Posterior vena cava (tissue), 2 donors: ENCODE measurements at places on chromosomes 6 and 20. TPM values are rescaled to one million over a fixed set of nuclear protein-coding genes. Genes with fewer than 3 reads are reported as not detected.

DNA sequence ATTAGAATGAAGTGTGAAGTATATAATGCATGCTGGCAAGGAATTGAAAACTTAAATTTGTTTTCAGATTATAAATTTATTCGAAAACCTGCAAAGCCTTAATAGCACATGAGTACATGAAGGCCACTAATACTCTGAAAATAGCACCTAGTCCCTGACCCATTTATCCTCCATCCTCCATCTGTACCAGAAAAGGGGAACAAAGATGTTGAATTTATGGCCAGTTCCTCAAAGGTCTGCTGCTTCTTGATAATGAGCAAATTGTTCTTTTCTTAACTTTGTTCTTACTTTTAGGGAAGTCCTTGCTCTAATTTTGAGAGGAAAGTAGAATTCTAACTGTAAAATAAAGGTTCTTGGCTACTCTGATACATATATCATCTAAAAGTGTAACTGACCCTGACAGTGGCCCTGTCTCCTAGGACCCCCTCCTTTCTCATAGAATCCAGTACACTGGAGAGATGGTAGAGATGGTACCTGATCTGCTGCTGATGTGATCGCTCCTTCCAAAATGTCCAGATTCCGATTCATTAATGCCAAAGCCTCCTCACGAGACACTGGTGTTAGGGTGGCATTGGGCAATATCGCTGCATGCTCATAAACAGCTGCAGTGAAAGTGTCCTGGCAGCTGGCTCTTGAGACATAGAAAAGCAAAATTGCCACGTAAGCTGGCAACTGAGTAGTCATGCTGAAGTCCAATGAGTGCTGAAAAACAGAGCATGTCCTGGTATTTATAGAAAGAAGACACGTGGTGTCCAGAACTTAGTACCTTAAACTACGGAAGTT is at the start of gene VNN1:
TSS of gene VNN1 (minus strand) at position 704 of the 783 bp plus-strand sequence. CDS start at position 684, 20 bp downstream.
- no peak for DNase-seq

FOXC1 gene
- 27.6 TPM for total RNA-seq

NUP43 gene
- 24.8 TPM for total RNA-seq

DNA sequence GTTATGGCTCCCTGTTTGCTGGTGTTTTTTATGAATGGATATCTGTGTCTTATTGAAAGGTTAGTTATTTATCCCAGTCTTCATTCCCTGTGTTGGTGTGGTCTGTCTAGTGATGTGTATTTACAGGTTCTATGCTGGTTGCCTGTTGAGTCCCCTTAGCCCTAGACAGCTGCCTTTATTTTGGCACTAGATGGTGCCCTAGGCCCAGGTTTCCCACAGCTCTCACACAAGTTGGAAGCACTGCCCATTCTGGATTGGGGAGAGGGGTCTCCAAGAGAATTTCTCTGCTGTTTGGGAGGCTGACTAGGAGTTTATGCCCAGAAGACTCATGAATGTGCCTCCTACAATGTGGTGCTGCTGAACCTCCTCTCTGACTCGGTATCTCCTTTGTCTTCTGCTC is 12.4 kb downstream of the GRM1 start:
- DNase-seq = no peak

- no peak for DNase-seq
Observed at GRCh38 chr6:112284603-112285002, 30.2 kb upstream of the LAMA4 start.

- no peak for DNase-seq
Observed at GRCh38 chr20:36684747-36685146, 38.8 kb upstream of the SLA2 start.

GRCh38 chr6:33670971-33671743 is 40.3 kb downstream of the UQCC2 start:
- DNase-seq = no peak

- peak; percentile 91 for DNase-seq
Observed at GRCh38 chr6:137811121-137811915, 55.7 kb upstream of the TNFAIP3 start.

OPRM1 gene
- not detected for total RNA-seq

GSTA1 gene
- total RNA-seq = not detected

- no peak for DNase-seq
Observed at GRCh38 chr20:34544109-34544796, 14.3 kb upstream of the MAP1LC3A start.

DNA sequence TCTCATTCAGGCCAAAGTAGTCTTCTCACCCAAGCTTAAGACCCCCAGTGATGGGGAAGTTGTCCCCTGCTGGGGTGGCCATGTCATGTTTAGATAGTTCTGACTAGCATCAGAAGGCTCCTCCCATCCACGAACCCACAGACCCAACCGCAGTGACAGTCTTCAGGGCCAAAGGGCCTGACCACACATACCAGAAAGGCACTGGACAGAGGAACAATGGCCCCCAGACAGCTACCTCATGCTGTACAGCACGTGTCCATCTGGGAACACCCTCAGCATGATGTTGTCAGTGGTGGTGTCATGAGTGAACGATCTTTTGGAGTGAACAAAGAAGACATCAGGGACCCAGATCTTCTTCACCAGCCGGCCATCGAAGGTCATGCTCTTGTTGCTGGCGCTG is 46.3 kb downstream of the GABRR2 start:
- no peak for DNase-seq

GRCh38 chr6:146909886-146910285 is 294.3 kb upstream of the STXBP5 start:
- no peak for DNase-seq

DEFB124 gene
- total RNA-seq = 2.9 TPM

- DNase-seq = no peak
Observed at GRCh38 chr6:116417661-116418060, 43.5 kb upstream of the CALHM6 start.

DNA sequence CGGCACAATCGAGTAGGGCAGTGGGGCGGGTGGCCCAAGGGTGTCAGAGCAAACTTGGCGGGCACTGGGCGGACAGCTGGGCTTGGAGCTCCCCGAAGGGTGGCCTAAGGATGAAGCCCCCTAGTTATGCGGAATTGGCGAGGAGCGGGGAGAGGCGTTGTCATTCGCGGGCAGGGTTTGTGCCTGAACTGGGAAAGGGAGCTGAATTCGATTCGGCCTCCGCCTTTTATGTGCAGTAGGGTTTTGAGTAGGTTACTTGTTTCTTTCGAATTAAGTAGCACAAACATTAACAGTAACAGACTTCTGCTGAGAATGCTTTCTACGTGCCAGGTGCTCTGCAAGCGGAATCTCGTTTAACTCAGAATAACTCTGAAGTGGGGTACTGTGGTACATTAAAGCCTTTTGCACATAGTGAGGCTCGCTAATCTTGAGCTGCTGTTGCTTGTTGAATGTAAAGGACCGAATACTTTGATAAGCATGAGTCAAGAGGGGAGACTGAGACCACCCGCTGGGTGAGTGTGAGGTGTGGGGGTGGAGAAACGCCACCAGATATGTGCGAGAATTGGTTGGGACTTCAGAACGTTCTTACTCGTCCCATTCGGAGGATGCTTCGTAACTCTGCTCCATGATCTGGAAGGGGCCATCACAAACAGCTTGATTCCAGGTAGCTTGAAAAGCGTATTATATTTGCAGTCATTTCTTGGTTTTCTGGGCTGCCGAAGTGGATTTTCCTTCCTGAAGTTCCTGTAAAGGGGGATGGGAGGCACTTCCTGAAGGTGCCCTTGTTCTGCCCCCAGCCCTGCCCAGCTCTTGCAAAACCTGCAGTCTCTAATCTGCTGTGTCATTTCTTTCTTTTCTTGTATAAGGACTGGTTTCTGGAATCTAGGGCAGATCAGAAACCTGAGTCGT is 833 bp downstream of the RAB5IF start:
- no peak for DNase-seq

CASS4 gene
- total RNA-seq = 1.2 TPM

SLC22A16 gene
- total RNA-seq = 1.6 TPM

GRCh38 chr20:53578492-53579222 is 15.0 kb downstream of the ZNF217 start:
- DNase-seq = peak; percentile 4

OOEP gene
- total RNA-seq = not detected

- no peak for DNase-seq
Observed at GRCh38 chr6:147201885-147202515, 2.2 kb upstream of the STXBP5 start.

- DNase-seq = no peak
Observed at GRCh38 chr6:164151161-164152120, 736.9 kb downstream of the QKI start.

DNA sequence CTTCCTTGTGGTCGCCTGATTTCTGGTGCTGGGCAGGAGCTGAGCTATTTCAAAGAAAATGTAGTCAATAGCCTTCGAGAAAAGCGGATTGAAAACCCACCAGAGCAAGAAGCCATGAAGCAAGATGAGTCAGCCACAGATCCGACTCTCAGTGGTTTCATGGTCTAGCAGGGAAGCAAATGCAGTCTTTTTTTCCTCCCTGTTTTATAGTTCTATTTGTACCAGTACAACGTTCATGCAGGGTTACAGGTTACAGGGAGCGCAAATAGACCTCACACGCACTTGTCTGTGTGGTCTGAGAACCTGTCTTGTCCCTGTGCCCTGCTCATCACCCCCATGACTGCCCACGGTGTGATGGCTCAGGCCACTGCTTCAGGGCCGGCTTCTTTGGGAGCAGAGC is 309.8 kb upstream of the SUPT3H start:
- DNase-seq = no peak

DNA sequence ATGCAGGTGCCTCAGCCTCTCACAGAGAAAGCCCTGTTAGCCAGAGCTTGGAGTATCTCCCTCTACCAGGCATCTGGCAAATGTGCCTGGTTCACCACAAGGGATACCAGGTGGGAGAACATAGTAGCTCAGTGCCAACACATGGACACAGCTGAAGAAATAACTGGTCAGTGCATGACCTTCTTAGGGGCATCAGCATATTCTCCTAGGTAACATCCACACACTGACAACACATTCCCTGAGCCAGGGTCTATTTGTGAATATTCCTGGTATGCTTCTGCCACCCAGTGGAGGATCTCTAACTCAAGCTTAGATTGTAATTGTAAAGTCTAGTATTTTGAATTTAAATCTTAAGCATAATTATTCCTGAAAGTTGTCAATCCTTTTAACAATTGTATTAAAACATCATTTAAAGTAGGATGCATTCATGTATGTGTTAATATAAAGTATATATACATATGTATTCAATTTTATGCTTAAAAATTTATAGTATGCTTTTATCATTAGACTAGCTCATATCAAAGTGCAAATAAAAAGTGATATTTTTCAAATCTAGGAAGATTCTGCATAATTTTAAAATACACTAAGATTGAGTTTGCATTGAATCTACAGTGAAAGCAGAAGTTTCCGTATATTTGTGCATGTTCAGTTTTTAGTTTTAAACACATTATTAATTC is 45.3 kb upstream of the COL21A1 start:
- no peak for DNase-seq

RIPOR2 gene
- 14.9 TPM for total RNA-seq

- DNase-seq = no peak
Observed at GRCh38 chr20:44649126-44649525, 2.4 kb downstream of the ADA start.

C6orf118 gene
- total RNA-seq = not detected

- DNase-seq = no peak
Observed at GRCh38 chr6:37866590-37867507, 47.3 kb downstream of the ZFAND3 start.

GLP1R gene
- not detected for total RNA-seq

DNA sequence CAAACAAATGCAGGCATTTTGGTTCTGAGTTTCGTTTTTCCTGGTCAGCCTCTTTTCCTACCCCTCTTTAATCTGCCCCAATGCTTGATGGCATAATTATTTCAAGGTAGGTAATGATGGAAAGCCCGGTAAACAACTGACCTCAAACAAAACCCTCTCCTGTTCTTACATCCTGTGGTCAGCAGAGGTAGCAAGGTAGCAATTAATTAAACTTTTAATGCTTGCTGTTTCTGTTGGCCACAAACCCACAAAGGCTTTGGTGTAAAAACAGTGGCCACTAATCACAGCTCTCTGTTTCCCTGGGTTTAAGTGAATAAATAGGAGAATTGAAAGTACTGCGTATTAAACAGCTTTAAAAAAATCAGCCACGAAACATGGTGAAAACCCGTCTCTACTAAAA is 261.5 kb upstream of the SOX4 start:
- no peak for DNase-seq

DNA sequence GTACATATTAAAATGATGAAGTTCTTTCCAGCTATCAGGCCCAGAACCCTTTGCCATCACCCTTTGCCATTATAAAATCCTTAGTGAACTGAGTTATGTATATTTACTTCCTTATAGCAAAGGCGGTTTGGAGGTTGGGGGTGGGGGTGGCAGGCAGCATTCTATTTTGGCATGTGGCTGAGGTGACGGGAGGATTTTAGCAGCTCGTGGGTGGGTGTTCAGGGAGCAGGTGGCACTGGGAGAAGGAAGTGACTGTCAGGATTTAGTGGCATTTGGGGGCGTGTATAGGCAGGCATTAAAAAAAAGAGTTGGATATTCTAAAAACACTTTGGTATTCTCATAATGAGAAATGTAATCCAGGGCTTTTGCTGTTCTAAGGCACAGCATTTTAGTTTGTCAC is 150.7 kb downstream of the RIMS1 start:
- no peak for DNase-seq

GRCh38 chr20:49384437-49385434 is 97.7 kb downstream of the KCNB1 start:
- DNase-seq = peak; percentile 89

- no peak for DNase-seq
Observed at GRCh38 chr6:100185615-100186014, 191.6 kb upstream of the MCHR2 start.

ZMYND8 gene
- 28.0 TPM for total RNA-seq

DNA sequence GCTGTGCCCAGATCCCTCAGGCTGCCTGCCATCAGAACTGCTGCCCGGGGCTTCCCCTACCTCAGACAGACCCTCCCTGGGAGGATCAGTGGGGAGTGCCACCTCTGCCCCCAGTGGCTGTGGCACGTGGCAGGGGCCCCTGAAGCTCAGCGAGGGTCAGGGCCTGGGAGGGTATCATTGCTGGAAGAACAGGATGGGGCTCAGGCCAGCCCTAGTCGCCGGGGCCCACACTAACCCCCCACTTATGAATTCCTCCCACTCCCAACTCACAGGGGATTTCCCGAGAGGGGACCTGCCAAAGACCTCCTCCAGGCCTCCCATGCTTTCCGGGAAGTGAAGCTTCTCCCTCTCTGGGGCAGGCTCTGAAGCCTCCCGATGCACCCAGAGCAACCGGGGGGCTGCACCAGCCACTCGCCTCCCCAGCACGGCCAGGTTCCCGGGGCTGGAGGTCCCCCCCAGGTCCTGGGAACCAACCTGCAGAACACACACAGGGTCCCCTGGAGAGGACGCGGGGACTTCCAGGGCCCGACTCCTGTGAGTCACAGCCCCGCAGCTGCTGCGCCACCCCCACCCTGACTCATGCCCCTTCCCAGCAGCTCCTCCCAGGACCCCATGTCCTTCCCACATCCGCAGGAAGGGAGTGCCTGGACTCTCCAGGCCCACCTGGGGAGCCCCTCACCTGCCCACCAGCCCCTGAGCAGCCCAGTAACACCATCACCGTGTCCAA is 2.5 kb downstream of the TNFRSF6B start:
- DNase-seq = peak; percentile 94
